OCI-M1 (cell line): ENCODE measurements at places on chromosomes 1 and 21.
A peak's percentile ranks its signal among the peaks of the same experiment; 100 is the strongest.

GRCh38 chr1:90000934-90001676, 6.2 kb downstream of the ZNF326 start:
- peak; percentile 38 for DNase-seq

- peak; percentile 96 for DNase-seq
Measured at GRCh38 chr1:155050560-155051341, at the start of gene ADAM15. Gene ADAM15 (plus strand): TSS chr1:155051316. CDS start chr1:155051387, 71 bp downstream.

DNA sequence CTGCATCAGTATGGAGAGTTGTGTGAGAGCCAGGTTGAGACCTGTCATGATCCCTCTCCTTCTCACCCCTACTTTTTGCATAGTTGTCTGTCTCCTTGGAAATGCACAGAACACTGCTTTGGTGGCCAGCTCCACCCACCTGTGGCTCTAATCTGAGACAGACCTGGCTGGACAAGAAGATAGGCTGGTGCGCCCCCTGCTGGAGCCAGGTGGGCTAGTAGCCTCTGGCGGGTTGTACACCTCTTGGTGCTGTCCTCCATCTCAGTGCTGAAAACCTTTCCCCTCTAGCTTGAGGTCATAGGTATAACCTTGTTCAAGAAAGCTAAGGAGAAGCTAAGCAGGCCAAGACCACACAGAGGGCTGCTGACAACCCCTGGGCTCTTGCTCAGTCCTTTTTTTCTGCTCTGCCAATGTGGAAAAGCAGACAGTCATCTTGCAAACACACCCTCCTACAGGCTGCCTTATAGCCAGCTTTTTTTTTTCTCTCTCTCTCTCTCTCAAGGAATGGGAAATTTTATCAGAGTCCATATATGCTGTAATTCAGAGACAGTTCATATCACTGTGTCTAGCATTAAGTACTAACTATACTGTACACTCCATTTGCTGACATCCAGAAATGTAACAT, 58.8 kb upstream of the SPATA6 start:
- peak; percentile 70 for DNase-seq

GRCh38 chr1:186899577-186899976, 70.8 kb downstream of the PLA2G4A start:
- no peak for DNase-seq

- peak; percentile 50 for DNase-seq
Measured at GRCh38 chr1:244837597-244838258, 2.3 kb downstream of the COX20 start.

GRCh38 chr1:184041731-184042130, 4.2 kb upstream of the COLGALT2 start:
- no peak for DNase-seq

DNA sequence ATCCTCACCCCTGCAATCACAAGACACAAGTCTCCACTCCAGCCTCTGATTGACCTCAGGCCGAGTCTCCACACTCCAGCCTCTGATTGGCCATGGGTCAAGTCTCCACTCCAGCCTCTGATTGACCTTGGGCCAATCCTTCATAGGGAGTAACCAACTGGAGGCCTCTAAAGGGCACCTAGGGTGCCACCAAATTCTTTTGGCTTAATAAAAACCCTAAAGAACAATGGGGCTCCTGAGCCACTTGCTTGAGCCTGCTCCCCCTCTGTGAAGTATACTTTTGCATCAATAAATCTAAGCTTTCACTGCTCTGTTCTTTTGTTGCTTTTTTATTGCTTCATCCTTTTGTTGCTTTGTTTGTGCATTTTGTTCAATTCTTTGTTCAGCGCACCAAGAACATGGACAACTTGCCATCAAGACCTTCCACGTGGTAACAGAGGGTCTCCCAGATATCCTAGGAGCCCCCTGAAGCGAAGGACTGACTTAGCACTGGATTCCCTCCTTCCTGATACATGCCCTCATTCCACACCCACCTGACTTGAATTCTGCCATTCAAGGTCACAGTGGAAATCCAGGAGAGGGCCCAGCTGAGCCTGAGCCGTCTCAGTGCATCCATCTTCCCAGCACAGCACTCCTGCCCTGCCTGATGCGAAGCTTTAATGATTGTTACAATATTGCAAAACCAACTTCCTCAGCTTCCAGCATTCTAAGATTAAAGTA, 152.9 kb downstream of the NPHP4 start:
- no peak for DNase-seq

DNA sequence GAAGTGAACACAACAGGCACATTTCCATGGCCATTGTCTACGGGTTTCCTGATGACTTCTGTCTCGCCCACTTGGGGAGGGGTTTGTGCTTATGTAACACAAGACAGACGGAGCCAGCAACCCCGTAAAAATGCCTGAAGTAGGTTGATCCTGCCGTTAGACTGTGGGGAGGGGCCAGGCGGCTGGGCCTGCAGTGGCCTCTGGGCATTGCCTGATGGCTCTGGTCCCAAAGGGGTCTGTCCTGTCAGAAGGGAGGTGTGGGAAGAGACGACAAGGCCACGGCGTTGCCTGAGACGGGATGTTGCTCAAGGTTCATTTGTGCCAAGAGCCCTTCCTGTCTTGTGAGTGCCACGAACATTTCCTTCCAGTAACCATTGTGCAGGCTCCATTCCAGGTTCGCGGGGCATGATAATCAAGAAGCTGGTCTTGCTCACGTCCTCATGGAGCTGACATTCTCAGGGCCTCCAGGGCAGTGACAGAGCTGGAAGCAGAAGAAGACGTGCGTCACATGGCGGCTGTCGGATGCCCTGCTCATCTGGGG, 44.7 kb downstream of the ABCG1 start:
- DNase-seq: no peak

DNA sequence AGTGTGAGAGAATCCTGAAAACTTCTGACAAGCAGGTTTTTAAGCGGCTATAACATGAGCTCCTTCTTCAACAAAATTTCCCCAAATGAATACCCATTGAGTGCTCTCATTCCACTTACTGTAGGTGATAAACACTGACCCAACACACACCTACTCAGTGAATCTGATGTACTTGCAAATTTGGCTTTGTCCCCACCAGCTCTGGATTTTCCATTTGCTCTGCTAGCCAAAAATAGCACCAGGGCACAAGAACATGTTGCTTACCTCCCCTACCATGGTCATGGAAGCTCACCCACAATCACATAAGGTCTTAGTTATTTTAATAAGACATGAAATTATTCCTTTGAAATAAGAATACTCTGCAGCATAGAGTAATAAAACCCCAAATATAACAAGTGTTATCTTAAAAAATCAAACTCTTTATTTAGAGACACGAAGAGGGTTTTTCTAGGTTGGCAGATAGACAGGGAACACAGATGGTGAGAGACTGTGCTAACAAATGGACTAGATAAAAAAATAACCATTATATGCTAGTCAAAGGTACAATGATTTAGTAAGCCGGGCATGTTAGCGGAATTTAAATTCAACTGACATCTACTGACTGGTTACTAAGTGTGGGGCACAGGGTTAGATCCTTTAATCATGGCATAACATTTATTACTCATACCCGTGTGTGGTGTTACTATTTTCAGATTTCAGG, 291.9 kb downstream of the KCNH1 start:
- DNase-seq: no peak

DNA sequence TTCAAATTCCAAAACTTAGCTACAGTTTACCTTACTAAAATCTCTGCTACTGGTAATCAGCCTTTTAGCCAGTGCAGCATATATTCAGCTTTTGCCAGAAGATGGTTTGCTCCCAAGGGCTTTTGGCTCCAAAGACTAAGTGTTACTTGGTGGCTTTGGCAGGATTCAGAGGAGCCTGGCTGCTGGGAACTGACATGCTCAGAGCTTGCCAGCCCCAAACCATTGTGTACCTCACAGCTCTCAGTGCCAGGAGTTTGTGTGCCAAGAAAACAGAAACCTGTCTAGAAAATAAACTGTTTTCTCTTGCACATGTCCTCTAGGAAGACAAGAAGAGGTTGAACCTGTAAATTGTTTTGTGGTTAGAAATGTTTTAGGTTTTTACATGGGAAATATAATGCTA, 315.9 kb downstream of the ST6GALNAC3 start:
- DNase-seq: no peak

DNA sequence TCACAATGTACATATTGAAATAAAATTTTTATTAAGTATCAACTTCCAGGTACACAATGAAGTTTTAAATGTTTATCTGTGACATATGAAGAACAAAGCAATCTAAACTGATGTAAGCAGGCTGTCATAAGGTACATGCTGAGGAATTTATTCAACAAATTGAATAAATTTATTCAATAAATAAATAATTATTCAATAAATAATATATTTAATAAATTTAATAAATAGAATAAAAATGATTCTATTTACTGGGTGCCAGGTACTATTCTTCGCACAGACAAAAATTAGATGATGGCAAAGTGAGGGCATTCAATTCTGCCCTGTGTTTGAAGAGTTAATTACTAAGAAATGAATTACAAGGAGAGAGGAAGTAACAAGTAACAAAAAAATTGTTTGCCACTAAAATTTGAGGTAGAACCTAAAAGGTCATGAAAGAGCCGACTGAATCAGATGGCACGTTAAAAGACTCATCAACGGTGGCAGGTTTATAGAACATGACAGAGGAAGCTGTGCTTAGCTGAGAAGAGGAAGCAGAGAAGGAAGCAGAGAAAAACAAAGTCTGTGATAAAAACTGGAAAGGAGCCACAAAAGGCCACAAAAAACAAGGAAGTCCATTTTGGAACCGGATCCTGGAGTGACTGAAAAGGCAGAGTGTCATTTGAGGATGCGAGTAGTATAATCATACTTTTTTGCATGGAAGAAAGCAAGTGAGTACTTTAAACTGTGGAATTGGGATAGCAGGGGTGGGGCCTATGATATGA, 2.2 kb upstream of the USP24 start:
- peak; percentile 89 for DNase-seq

GRCh38 chr1:155130272-155131006, 2.8 kb downstream of the EFNA1 start:
- DNase-seq: no peak

DNA sequence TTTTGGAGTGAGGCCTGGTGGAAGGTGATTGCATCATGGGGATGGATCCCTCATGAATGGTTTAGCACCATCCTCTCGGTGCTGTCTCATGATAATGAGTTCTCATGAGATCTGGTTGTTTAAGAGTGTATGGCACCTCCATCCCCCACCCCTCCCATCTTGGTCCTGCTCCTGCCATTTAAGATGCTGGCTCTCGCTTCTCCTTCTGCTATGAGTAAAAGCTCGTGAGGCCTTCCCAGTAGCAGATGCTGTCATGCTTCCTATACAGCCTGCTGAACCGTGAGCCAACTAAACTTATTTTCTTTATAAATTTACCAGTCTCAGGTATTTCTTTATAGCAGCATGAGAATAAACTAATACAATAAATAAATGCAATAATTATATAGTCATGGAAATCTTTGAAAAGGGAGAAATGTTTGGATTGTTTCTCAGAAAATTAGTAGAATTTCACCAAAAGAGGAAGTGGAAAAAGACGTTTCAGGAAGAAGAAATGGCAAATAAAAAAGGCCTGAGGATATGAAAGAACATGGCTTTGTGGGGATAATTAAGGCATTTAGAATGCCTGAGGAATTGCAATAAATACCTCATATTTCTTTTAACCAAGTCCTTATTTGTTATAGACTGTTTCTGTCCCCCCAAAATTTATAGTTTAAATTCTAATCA, 451.2 kb upstream of the ADGRL4 start:
- DNase-seq: peak; percentile 21

DNA sequence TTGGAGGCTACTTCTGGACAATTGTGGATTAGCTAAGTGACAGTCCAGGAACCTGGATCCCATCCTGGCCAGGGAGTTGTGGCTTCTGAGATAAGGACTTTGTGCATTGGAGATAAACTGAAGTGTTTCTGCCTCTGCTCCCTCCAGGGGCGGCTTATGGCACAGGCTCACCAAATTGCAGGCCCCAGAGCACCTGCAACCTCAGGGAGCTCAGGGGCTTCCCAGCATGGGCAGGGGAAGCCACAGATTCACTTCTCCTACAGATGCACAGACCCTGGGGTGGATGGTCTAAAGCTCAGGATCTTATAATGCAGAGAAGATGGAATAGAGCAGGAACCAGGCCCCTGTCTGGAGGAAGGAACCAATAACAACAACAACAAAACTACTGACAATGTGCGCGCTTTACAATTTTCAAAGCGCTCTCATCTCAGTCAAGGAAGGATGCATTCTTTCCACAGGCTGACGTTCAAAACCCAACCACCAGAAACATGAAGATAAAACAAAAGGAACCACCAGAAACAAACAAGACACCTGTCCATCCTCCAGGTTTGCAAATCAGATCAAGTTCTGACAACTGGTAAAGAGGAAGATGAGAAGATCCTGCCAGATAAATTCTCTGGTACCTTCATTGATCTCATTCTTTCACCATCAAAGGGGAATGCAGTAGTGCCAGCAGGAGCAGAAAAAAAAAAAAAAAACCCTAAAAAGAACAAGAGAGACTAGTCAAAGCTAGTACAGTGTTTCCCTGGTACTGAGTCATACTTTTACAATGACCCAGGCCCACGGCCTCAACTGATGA, 121.0 kb upstream of the IRF2BP2 start:
- peak; percentile 74 for DNase-seq

DNA sequence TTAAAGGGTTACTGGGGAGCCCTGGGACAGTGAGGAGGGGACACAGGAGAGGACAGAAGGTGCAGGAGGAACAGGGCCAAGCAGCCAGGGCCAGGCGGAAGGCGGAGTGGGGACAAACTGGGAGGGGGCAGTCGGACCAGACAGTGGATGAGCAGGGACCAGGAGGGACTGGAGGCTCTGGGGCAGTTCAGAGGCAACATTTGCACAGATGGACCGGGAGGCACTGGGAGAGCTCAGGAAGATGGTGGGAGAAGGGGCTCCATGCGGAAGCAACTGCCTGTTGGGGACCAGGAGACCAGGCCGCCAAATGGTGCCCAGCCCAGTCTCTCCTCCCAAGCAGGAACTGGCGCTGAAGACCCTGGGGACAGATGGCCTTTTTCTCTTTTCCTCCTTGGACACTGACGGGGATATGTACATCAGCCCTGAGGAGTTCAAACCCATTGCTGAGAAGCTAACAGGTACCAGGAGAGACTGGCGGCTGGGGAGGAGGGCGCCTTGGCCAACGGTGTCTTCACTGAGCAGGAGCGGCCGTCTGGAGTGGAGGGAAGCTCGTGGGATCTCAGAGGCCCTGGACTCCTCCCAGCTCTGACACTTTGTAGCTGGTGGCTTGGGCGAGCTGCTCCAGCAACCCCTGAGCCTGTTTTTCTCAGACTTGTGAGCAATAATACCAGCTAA, 847 bp downstream of the SELENON start:
- DNase-seq: no peak

DNA sequence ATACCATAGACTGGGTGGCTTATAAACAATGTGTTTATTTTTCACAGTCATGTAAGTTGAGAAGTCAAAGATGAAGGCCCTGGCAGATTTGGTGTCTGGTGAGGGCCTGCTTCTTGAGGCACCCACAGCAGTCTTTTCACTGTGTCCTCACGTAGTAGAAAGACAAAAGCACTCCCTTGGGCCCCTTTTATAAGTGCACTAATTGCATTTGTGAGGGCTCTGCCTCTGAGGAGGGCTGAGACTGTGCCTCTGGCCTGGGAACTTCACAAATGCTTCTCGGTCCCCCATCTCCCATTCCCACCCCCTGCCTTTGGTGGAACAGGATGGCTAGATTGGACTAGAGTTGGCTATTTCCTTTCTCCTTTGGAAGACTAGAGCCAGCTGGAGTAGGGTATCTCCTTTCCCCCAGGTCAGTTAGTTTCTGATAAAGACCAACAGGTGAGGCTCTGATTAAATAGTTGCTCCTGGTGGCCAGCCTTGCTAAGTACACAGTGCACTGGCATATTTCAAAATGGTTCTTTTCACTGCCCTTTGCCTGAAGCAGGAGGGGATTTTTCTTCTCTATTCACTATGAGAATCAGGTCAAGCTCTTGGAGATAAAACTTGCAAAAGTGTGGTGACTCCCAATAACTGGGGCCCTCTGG, 82.9 kb downstream of the PLPPR4 start:
- no peak for DNase-seq
